ENCODE measurements at places on chromosomes 16 and 17.

DNA sequence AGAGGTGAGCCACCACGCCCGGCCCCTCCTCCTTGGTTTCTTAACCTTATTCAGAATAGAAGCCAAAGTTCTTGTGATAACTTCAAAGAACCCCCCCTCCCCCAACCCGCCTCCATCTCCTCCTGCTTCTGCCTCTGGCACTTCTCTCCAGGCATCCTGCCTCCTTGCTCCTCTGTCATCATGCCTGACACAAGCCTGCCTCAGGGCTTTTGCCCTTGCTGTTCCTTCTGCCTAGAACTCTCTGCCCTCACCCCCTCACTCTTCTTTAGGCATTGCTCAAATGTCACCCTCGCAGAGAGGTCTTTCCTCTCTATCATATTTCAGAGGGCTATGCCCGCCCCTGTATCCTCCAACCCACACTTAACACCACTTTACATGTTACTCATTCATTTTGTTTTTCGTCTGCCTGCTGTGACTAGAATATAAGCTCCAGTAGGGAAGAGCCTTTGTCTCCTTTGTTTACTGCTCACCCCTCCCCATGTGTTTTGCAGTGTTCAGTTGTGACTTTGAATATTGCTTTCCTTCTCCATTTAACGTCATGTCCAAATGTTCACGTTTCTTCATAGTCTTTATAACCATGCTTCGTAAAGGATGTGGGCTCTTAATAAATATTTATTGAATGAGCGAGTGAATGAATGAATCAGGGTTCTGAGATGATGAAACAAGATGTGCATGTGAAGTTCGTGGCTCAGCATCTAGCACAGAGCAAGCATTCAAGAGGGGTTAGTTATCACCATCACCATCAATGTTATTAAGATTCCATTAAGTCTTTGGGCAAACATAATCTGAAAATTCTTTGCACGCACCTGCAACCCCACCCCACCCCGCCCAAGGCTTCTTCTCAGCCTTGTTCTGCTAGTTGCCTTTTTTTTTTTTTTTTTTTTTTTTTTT lies 186.2 kb upstream of the WSCD1 start:
- H3K36me3 ChIP-seq, result no peaks in the 10 kb centered on the region
- H3K27ac ChIP-seq, result no peak overlapping the region
- DNase-seq, result no peak
- no peaks in the 10 kb centered on the region for H3K27me3 ChIP-seq
- H3K4me1 ChIP-seq, result no peaks in the 10 kb centered on the region
- H3K4me3 ChIP-seq, result no peak overlapping the region

DNA sequence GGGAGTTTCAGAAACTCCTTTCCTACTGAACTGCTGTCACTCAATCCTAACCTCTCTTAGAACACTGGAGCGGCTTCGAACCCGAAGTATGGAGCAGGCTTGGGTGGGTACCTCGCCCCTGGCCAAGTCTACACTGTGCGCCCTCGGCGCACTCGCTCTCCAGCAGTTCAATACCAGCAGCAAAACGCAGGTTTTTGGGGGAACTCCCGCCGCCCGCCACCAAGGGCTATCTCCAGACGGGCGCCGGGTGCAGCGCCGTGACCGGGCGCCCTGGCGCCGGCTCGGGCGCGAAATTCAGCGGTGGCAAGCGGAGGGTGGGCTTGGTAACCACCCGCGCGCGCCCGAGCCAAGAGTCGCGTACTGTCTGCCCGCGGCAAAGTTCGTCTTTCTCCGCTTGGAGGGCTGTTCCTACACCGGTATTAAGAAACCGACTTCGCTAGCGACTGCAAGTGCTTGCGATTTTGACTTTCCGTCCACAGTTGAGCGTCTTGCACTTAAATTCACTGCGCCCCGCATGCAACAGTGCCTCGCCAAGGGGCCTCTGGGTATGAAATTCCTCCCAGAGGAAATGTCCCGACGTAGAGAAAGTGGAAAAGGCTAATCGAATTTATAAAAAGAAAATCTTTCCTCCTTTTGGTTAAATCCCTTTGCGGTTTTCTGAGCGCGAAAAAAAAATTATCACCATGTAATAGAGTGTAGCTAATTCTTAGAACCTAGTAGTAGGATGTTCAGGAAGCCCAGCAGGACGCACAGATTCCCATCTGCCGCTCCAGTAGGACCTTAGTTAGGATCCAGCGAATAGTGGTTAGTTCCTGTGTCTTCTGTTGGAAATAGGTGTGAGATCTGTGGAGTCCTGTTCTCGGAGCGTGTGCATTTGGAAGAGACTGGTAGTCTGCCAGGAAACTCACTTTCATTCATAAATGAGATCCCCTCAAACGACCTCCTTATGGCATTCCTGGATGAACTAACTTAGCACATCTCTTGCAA lies 5.0 kb upstream of the SALL1 start:
- peak; percentile 49 for DNase-seq
- H3K27ac ChIP-seq, result peak overlapping the region; percentile 48
- H3K4me1 ChIP-seq, result peaks cover 7% of the 10 kb centered on the region
- peak overlapping the region; percentile 43 for H3K4me3 ChIP-seq

- no peaks in the 10 kb centered on the region for H3K36me3 ChIP-seq
- H3K4me3 ChIP-seq, result no peak overlapping the region
- H3K27me3 ChIP-seq, result no peaks in the 10 kb centered on the region
- no peak overlapping the region for H3K27ac ChIP-seq
- no peaks in the 10 kb centered on the region for H3K4me1 ChIP-seq
Observed at GRCh38 chr17:52899235-52899634, 740.7 kb upstream of the CA10 start.

DNA sequence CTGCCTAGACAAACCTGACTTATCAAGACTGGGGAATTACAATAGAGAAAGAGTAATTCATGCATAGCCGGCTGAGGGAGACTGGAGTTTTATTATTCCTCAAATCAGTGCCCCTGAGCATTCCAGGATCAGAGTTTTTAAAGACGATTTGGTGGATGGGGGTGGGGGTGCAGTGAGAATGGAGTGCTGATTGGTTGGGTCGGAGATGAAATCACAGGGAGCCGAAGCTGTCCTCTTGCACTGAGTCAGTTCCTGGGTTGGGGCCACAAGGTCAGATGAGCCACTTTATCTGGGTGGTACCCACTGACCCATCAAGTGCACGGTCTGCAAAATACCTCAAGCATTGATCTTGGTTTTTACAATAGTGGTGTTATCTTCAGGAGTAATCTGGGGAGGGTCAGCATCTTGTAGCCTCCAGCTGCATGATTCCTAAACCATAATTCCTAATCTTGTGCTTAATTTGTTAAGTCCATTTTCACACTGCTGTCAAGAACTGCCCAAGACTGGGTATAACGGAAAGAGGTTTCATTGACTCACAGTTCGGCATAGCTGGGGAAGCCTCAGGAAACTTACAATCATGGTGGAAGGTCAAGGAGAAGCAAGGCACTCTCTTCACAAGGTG lies 69.6 kb downstream of the MARF1 start:
- H3K27ac ChIP-seq, result no peak overlapping the region
- no peaks in the 10 kb centered on the region for H3K27me3 ChIP-seq
- no peak for DNase-seq

DNA sequence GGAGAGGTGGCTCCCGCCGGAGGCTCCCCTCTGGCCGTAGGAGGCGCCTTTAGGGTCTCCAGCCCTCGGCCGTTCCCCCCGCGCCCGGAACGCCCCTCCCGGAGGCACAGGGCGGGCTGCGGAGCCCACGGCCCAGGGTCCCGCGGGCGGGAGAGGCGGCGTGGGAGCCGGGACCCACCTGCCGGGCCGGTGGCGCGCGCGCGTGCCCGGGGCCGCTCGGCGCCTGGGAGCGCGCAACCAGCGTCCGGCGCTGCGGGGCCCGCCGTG lies at the start of gene MIF4GD:
Gene MIF4GD (minus strand): TSS at position 266 of the 267 bp plus-strand sequence. CDS start 1,036 bp downstream, outside the sequence.
- H3K36me3 ChIP-seq, result peaks cover 11% of the 10 kb centered on the region
- H3K27ac ChIP-seq, result peak within 1 kb of the TSS; percentile 65
- H3K4me3 ChIP-seq, result peak within 1 kb of the TSS; percentile 81
- no peaks in the 10 kb centered on the region for H3K27me3 ChIP-seq

GRCh38 chr17:21082001-21082436 lies 39.2 kb upstream of the USP22 start:
- no peaks in the 10 kb centered on the region for H3K4me1 ChIP-seq
- DNase-seq, result no peak
- peaks cover 17% of the 10 kb centered on the region for H3K27me3 ChIP-seq

DNA sequence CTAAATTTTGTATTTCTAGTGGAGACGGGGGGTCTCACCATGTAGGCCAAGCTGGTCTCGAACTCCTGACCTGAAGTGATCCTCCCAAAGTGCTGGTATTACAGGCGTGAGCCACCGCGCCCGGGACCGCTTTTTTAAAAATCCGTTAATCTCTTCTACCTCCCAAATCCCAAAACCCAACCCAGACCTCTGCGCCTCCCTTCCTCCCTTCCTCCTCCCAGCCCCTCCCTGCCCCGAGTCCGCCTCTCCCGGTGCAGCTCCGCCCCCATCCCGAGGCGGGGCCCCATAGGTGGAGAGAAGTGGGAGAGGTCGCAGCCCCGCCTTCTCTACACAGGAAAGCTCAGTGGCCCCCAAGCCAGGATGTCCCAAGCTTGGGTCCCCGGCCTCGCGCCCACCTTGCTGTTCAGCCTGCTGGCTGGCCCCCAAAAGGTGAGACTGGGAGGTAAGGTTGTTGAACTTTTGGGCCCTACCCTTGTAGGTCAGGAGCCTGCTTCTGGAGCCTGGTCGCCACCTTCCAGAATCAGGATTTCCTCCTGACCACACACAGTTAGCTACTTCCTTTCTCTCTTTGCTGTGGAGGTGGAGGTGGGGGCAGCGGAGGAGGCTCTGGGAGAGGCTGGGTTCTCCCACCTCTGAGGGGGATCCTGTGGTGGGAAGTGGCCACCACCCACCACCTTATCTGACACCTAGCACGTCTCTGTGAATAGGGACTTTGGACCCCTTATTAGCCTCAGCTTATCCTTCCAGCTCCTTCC lies at the start of gene TMEM92:
Gene TMEM92 (plus strand): TSS at position 325 of the 755 bp plus-strand sequence. CDS start 36 bp downstream, at position 361.
- H3K4me1 ChIP-seq, result peaks cover 40% of the 10 kb centered on the region
- peak within 1 kb of the TSS; percentile 73 for H3K27ac ChIP-seq
- no peak within 1 kb of the TSS for H3K4me3 ChIP-seq
- no peak for DNase-seq
- no peaks in the 10 kb centered on the region for H3K36me3 ChIP-seq

- peak overlapping the region; percentile 87 for H3K27ac ChIP-seq
- DNase-seq, result peak; percentile 99
- no peaks in the 10 kb centered on the region for H3K27me3 ChIP-seq
- H3K4me3 ChIP-seq, result peak overlapping the region; percentile 13
Observed at GRCh38 chr16:84603140-84603816, 14.6 kb downstream of the COTL1 start.

GRCh38 chr17:42709561-42709960 lies 27.2 kb downstream of the CNTNAP1 start:
- H3K27me3 ChIP-seq, result no peaks in the 10 kb centered on the region
- H3K4me1 ChIP-seq, result no peaks in the 10 kb centered on the region
- no peak overlapping the region for H3K27ac ChIP-seq

GRCh38 chr17:40604327-40605080 lies 39.2 kb upstream of the CCR7 start:
- H3K27me3 ChIP-seq, result peaks cover 36% of the 10 kb centered on the region
- H3K36me3 ChIP-seq, result no peaks in the 10 kb centered on the region
- no peaks in the 10 kb centered on the region for H3K4me1 ChIP-seq
- no peak for DNase-seq
- H3K27ac ChIP-seq, result no peak overlapping the region
- H3K4me3 ChIP-seq, result no peak overlapping the region

GRCh38 chr17:61352781-61353491 lies 46.7 kb upstream of the TBX2 start:
- no peaks in the 10 kb centered on the region for H3K36me3 ChIP-seq
- H3K4me1 ChIP-seq, result peaks cover 21% of the 10 kb centered on the region
- H3K4me3 ChIP-seq, result no peak overlapping the region

DNA sequence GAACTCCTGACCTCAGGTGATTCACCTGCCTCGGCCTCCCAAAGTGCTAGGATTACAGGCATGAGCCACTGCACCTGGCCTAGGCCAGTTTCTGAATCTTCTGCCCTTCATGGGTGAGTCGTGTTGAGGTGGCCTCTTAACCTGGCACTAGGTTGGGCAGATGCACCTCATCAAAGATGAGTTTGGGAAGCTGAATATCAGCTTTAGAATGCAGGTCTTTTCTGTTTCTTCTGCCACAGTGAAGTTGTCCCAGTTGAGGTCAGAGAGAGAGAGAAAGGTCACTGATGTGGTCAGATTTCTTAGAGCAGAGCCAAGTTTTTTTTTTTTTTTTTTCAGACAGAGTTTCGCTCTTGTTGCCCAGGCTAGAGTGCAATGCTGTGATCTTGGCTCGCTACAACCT lies 111.3 kb upstream of the WSCD1 start:
- no peak overlapping the region for H3K4me3 ChIP-seq
- H3K4me1 ChIP-seq, result no peaks in the 10 kb centered on the region
- no peaks in the 10 kb centered on the region for H3K27me3 ChIP-seq
- H3K27ac ChIP-seq, result no peak overlapping the region

DNA sequence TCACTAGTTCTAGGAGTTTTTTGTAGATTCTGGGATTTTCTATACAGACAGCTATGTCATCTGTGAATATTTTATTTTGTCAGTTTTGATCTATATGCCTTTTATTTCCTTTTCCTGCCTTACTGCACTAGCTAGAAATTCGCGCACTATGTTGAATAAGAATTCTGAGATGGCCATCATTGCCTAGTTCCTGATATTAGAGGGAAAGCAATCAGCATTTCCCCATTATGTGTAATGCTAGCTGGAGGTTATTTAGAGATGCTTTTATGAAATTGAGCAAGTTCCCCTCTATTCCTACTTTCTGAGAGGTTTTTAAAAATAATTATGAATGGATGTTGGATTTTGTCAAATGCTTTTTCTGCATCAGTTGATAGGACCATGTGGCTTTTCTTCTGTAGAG lies 23.8 kb downstream of the MPRIP start:
- peaks cover 9% of the 10 kb centered on the region for H3K4me1 ChIP-seq
- H3K36me3 ChIP-seq, result 0 out of 2 replicates have a peak, but pooled peaks cover 2% of the 10 kb centered on the region
- no peak overlapping the region for H3K4me3 ChIP-seq
- DNase-seq, result no peak

GRCh38 chr17:63306855-63307254 lies 139.3 kb downstream of the CYB561 start:
- H3K36me3 ChIP-seq, result peaks cover 10% of the 10 kb centered on the region
- H3K4me3 ChIP-seq, result no peak overlapping the region
- no peak for DNase-seq

- H3K27me3 ChIP-seq, result no peaks in the 10 kb centered on the region
- H3K36me3 ChIP-seq, result peaks cover 5% of the 10 kb centered on the region
- peak within 1 kb of the TSS; percentile 98 for H3K27ac ChIP-seq
- H3K4me1 ChIP-seq, result peaks cover 10% of the 10 kb centered on the region
- DNase-seq, result peak; percentile 69
Observed at GRCh38 chr16:68264128-68265077, at the start of gene SLC7A6. Gene SLC7A6 (plus strand): TSS chr16:68264526. CDS start chr16:68274727, 10,201 bp downstream.

DNA sequence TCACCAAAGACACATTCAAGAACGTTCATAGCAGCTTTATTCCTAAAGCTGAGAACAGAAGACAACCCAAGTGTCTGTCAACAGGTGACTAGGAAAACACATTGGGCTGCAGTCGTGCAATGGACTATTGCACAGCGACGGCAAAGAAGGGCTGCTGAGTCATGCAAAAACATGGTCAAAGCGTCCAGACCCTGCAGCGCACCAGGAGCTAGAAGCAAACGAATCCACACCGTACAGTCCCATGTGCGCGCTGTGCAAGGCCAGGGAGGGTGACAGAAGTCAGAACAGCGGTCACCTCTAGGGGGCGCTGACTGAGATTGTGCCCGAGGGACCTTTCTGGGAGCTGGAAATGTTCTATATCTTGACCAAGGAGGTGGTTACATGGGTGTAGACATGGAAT lies 266.4 kb downstream of the MAF start:
- H3K4me3 ChIP-seq, result no peak overlapping the region
- H3K27me3 ChIP-seq, result no peaks in the 10 kb centered on the region
- no peaks in the 10 kb centered on the region for H3K36me3 ChIP-seq
- no peak for DNase-seq

- H3K27ac ChIP-seq, result no peak overlapping the region
- H3K4me1 ChIP-seq, result no peaks in the 10 kb centered on the region
- peaks cover 38% of the 10 kb centered on the region for H3K27me3 ChIP-seq
- no peaks in the 10 kb centered on the region for H3K36me3 ChIP-seq
- no peak for DNase-seq
Observed at GRCh38 chr17:76920364-76921139, 52.3 kb downstream of the MGAT5B start.
